ENCODE measurements at places on chromosomes 5 and 9. TPM values are rescaled to one million over a fixed set of nuclear protein-coding genes. Genes with fewer than 3 reads are reported as not detected.
A peak's percentile ranks its signal among the peaks of the same experiment; 100 is the strongest.

GRCh38 chr9:22052376-22052945 lies 43.4 kb upstream of the CDKN2B start:
- DNase-seq, result peak; percentile 90

TYRP1 gene
- total RNA-seq, result 1.1 TPM

NME5 gene
- 6.0 TPM for total RNA-seq

DNA sequence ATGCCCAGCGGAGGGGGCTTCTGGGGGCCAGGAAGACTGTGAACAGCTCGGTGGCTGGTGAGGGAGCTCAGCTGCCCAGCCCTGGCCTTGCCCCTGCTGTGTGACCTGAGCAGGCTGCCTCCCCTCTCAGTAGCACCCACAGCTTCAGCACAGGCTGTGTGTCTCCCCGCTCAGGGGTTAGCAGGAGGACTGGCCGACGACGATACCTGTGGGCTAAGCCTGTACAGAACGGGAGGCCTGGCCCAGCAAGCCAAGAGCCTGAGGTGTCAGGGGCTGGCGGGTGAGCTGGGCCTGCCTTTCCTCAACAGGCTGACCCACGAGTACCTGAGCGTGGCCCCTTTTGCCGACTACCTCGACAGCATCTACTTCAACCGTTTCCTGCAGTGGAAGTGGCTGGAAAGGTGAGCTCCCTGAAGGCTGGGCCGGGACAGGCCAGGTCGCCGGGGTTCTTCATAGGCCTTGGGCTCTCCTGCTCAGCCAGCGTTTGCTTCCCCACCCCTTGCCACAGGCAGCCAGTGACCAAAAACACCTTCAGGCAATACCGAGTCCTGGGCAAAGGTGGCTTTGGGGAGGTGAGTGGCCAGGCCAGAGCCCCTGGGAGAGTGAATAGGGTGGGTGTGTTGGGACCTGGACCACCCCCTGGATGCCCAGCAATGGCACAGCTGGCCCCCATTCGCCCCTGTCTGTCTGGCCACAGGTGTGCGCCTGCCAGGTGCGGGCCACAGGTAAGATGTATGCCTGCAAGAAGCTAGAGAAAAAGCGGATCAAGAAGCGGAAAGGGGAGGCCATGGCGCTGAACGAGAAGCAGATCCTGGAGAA lies 6.6 kb downstream of the GRK6 start:
- no peak for DNase-seq
